ENCODE measurements at places on chromosomes 13 and 19. TPM values are rescaled to one million over a fixed set of nuclear protein-coding genes. Genes with fewer than 3 reads are reported as not detected.

CFAP97D2 gene
- not detected for total RNA-seq

IL17D gene
- 1.3 TPM for total RNA-seq

ADGRE3 gene
- not detected for total RNA-seq

ZFR2 gene
- not detected for total RNA-seq

GYS1 gene
- 45.9 TPM for total RNA-seq

FGF22 gene
- under 0.01 TPM for total RNA-seq

PRR19 gene
- total RNA-seq = 0.14 TPM

MYPOP gene
- total RNA-seq = 0.85 TPM

KISS1R gene
- under 0.01 TPM for total RNA-seq

STARD13 gene
- total RNA-seq = 43.4 TPM

EGLN2 gene
- 73.9 TPM for total RNA-seq

LACC1 gene
- total RNA-seq = 41.4 TPM

BCAM gene
- total RNA-seq = 5.0 TPM

RB1 gene
- 16.5 TPM for total RNA-seq

GPATCH1 gene
- total RNA-seq = 5.3 TPM

EFNA2 gene
- not detected for total RNA-seq

GRIK5 gene
- not detected for total RNA-seq

SIGLEC12 gene
- total RNA-seq = not detected

CEACAM7 gene
- not detected for total RNA-seq

RPL13A gene
- total RNA-seq = 4,063 TPM

CLDN10 gene
- not detected for total RNA-seq

OR4F17 gene
- total RNA-seq = under 0.01 TPM

FIZ1 gene
- total RNA-seq = 2.7 TPM

TMEM59L gene
- total RNA-seq = 1.00 TPM

ZGLP1 gene
- total RNA-seq = 0.28 TPM

CDC34 gene
- total RNA-seq = 69.8 TPM

HSD17B14 gene
- 6.8 TPM for total RNA-seq

LILRA5 gene
- total RNA-seq = not detected

TMEM238 gene
- 0.14 TPM for total RNA-seq

MATK gene
- total RNA-seq = under 0.01 TPM

PNMA8B gene
- total RNA-seq = 1.4 TPM

RUBCNL gene
- total RNA-seq = 0.55 TPM

SYMPK gene
- total RNA-seq = 24.5 TPM

ZSCAN4 gene
- not detected for total RNA-seq

DZIP1 gene
- 22.5 TPM for total RNA-seq

GPC6 gene
- 41.4 TPM for total RNA-seq

TEX29 gene
- 0.09 TPM for total RNA-seq

RFPL4AL1 gene
- total RNA-seq = not detected

NLRP4 gene
- total RNA-seq = not detected

BRSK1 gene
- total RNA-seq = 6.6 TPM

KLC3 gene
- total RNA-seq = under 0.01 TPM

ANO8 gene
- total RNA-seq = 1.6 TPM

GPR12 gene
- total RNA-seq = not detected

ZNF699 gene
- total RNA-seq = 7.7 TPM

HCST gene
- total RNA-seq = 1.00 TPM

CYP4F8 gene
- 0.14 TPM for total RNA-seq

FLT1 gene
- total RNA-seq = 10.1 TPM

All from smooth muscle cell of bladder (primary cell).